AG04450 (cell line): ENCODE measurements at places on chromosomes 1 and 21.

- no peak for DNase-seq
Observed at GRCh38 chr1:109751531-109752260, 10.9 kb upstream of the GSTM3 start.

GRCh38 chr21:17386498-17386897 is 126.3 kb upstream of the CXADR start:
- DNase-seq, result no peak

GRCh38 chr1:35577071-35577998 is 4.2 kb downstream of the TFAP2E start:
- DNase-seq, result no peak

- DNase-seq, result no peak
Observed at GRCh38 chr1:95230256-95230655, 3.8 kb upstream of the RWDD3 start.

DNA sequence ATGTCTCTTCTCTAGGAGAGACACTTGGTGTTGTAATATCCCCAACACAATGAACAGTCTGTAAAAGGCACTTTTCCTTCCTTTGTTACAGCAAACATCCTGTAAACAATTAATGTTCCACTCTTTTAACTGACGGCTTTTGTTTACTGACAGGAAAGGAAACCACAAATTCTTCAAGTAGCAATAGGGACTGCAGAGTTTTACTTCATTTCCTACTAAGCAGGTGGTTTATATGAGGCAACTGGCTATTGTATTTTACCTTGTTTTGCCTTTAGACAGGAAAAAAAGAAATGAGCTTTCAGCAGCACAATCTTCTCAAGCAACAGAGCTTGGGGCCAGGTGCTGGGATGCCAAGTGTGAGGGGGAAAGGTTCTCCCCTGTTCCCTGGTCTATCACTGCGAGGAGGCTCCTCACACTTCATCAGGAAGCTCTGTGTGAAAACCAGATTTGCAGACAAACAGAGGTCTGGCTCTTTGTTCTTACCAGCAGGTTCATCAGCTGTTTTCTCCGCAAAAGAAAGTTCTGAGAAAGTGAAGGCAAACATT is 51.2 kb downstream of the SIPA1L2 start:
- DNase-seq, result no peak
